ENCODE measurements at places on chromosomes 5 and 9.
A peak's percentile ranks its signal among the peaks of the same experiment; 100 is the strongest.

GRCh38 chr5:99191206-99191745, 262.5 kb upstream of the CHD1 start:
- DNase-seq = no peak

DNA sequence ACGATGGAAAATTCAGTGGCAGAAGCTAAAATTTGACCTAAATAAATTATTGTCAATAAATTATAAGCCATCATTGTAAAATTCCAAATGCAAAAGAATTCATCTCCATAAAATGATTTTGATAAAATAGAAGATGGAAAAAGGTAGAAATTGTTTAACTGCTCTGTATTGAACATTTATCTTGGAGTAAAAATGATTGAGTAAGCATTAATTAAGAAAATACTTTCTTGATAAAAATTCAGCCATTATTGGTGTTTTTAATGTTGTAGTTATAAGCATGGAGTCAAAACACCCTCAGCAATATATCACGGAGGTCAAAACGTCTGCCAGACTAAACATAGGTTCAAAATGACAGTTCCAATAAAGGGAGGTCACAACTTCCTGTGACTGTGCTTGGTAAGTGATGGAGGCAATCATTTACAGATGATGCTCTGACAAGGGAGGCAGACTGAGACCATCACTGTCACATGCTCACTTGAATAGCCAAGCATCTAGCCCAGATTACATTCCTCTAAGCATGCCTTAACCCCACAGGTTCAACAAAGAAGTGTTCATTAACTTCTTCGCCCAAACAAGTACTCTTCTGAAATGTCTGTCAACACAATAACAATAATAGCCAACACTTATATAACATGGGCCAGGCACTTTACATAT, 69.5 kb downstream of the SH3TC2 start:
- DNase-seq = no peak

- peak; percentile 87 for DNase-seq
Measured at GRCh38 chr5:163695830-163696578, 190.6 kb downstream of the MAT2B start.

DNA sequence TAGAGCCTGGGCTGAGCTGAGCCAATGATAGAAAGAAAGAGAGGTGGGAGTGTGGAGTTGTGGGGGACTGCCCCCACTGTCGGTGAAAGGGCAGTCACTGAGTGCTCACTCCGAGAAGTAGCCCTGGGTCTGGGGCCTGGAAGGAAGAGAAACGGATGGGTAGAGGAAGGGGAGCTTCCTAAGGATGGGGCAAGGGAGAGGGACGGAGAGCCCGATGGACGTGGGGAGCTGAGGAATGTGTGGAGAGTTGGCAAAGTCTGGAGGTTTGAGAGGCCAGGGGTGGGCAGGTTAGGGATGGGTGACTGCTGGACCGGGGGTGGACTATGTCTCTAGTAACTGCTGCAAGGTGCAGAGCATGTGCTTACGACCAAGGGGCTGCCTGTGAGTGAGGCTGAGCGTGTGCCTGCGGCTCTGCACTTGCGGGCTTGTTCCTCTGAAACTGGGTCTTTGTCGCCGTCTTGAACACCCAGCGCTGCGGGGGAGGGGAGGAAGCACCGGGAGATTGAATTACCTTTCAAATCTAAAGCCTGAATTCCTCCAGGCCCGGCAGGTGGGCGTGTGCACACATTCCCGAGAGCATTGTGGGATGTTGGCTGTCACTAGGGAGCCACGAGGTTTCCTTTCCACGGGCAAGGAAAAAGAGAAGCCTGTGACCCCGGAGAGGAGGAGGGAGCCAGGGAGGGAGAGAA, 76.4 kb upstream of the ARAP3 start:
- DNase-seq = no peak

GRCh38 chr5:78588507-78588906, 60.1 kb downstream of the LHFPL2 start:
- no peak for DNase-seq

- DNase-seq = no peak
Measured at GRCh38 chr5:74092766-74093165, 466.8 kb downstream of the ARHGEF28 start.

GRCh38 chr5:145718956-145719355, 116.2 kb downstream of the PRELID2 start:
- DNase-seq = peak; percentile 20

- peak; percentile 46 for DNase-seq
Measured at GRCh38 chr9:96686638-96687335, 31.7 kb upstream of the PRXL2C start.

DNA sequence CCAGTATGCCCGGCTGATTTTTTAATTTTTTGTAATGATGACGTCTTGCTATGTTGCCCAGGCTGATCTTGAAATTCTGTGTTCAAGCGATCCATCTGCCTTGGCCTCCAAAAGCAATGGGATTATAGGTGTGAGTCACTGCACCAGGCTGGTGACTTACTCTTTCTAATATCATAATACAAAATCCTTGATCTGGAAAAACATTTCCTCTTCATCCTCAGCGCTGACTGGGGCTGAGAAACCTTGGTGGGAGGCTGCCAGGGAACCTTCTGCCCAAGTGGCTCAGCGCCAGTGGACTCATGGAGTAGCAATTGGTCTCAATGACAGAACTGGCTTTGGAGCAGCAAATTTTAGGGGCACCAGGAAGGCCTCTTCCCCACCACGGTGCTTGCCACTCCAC, 17.5 kb upstream of the SEMA4D start:
- no peak for DNase-seq
